Fibroblast of skin of right quadriceps (primary cell): ENCODE measurements at places on chromosomes 4 and X.
A peak's percentile ranks its signal among the peaks of the same experiment; 100 is the strongest.

DNA sequence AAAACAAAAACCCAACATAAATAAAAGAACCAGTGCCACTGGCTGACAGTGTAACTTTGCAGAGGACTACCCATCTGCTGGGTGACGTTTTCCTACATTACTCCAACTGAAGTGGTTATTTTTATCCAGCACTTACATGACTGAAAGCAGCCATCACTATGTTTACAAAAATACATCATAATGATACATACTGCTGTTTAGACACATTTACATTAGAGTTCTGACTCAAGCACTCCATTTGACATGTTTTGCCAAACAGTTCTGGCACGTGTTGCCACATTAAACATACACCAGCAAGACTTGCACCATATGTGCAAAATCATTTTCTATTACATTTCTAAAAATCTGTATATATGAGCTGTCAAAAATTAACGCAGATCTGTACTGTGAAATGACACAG is 39.6 kb downstream of the BEND4 start:
- no peak for DNase-seq

GRCh38 chr4:184851200-184851541 is 25.4 kb upstream of the ACSL1 start:
- no peak for DNase-seq

- no peak for DNase-seq
Observed at GRCh38 chr4:69874507-69874906, 14.6 kb upstream of the SULT1E1 start.

DNA sequence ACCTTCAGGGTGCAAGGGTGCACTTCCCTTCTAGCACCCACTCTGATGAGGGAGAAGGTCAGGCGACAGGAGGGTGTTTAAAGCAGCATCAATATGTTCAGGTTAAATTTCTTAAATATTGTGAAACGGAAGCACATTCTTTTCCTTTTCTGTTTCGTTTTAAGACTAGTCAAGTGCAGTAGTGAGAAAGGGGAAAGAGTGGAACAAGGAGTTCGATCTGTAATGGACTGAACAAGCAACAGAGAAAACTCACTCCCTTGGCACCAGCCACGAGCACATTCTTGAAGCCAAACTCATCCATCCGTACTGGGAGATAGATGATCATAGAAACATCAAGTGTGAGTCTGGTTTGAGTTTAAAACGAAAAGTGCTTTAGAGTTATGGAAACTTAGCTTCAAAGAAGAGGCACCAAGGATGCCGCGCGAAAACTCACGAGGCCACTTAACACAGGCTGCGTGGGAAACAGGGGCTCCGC is 815 bp downstream of the FAM53A start:
- peak; percentile 85 for DNase-seq

DNA sequence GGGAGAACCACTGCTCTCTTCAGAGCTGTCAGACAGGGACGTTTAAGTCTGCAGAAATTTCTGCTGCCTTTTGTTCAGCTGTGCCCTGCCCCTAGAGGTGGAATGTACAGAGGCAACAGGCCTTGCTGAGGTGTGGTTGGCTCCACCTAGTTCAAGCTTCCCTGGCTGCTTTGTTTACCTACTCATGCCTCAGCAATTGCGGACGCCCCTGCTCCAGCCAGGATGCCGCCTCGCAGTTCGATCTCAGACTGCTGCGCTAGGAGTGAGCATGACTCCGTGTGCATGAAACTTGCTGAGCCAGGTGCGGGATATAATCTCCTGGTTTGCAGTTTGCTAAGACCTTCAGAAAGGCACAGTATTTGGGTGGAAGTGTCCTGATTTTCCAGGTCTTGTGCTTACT is 70.9 kb downstream of the MAGEB5 start:
- no peak for DNase-seq

DNA sequence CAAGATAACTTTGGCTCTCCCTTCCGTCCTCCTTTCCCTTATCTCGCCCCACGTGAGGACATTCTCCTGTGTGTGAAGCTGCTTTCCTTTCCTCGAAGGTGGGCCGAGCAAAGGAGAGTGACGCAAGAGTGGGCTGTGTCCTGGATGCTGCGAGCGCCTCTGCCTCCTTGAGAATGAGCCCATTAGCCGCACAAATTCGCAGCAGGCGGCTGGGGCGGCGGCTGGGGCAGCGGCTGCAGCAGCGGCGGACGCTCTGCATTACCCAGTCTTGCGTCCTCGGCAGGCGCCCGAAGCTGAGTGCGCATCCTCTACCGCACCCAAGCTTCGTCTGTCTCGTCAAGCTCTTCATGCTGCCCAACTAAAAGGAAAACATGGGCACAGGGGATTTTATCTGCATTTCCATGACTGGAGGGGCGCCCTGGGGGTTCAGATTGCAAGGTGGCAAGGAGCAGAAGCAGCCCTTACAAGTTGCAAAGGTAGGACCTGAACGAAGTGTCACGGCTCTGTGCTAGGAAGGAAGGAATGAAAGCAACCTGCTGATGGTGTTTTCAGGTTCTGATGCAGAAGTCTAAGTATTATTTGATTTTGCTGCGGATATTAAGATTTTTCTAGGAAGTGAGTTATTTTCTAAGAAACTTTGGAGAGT is at the start of gene SYNPO2:
SYNPO2 (plus strand) TSS at position 189 of the 646 bp plus-strand sequence; CDS start at position 372, 183 bp downstream.
- peak; percentile 86 for DNase-seq

DNA sequence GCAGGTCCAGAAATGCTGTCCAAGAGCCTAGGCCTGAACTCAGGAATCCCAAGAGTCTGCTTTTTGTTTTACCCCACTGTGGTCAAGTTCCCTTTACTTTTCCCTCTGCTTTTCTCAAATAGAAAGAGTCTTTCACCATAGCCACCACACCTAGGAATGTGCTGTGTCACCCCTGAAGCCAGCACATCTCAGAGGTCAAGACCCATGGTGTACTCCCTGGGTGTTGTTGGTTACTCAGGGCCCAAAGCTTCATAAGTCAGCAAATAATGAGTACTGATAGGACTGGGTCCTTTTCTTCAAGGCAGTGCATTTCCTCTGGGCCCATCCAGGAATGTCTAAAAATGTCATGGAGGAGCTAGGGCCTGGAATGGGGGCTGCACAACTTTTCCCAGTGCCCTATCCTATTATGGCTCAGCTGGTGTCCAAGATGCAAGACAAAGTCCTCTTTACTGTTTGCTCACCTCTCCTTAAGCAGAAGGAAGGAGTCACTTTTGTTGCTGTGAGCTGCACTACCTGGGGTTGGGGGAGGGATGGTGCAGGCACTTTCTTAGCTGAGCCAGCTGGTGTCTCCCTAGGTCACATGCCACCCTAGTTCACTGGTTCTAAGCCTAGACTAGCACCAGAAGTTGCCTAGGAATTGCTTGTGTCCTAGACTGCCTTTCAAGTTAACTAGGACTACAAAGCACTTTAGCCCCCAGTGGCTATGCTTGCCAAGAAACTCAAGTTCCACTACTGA is 62.4 kb upstream of the RXFP1 start:
- DNase-seq: no peak

GRCh38 chr4:160631044-160631443 is 1528.2 kb downstream of the RAPGEF2 start:
- DNase-seq: no peak

- peak; percentile 23 for DNase-seq
Observed at GRCh38 chrX:3717742-3718420, 4.4 kb upstream of the PRKX start.

- peak; percentile 74 for DNase-seq
Observed at GRCh38 chr4:87067124-87067885, 132.5 kb downstream of the AFF1 start.
